ENCODE measurements at places on chromosomes 12 and 14.

GRCh38 chr14:63650256-63650952 is 8.7 kb upstream of the WDR89 start:
- no peak for DNase-seq

- no peak for DNase-seq
Observed at GRCh38 chr12:38983117-38983571, 77.8 kb upstream of the CPNE8 start.

GRCh38 chr12:57099047-57099714 is 10.3 kb downstream of the NAB2 start:
- no peak for DNase-seq

DNA sequence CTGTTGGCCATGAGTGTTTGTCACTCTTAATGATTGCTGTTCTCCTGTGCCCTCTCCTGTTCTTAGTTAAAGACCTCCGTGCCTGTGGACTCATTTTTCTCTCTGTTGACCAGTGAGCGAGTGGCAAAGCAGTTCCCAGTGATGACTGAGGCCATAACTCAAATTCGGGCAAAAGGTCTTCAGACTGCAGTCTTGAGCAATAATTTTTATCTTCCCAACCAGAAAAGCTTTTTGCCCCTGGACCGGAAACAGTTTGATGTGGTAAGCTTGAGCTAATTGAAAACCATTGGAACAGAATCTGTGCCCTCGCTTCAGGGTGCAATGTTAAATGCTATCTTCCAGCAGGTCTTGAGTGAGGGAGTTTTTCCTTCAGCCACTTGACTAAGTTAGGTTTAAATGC is 19.8 kb downstream of the ACAD10 start:
- no peak for DNase-seq

GRCh38 chr12:80709811-80710726 is 2.6 kb downstream of the MYF6 start:
- no peak for DNase-seq

DNA sequence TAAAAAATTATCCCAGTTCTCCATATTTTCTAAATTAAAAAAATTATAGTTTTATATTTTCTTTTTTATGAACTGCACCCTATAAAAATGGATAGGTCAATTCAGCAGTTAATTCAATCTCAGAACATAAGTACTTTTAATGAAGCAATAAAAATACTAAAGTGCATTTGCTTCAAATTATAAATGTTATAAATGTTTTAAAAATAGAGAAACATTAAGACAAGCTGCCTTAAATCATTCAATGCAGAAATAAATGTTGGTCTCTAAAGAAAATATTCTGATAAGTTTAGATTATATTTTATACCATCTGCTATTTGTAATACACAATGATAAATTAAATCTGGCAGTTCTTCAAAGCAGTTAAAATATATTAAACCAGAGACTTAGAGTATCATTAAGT is 65.6 kb downstream of the ZC3H14 start:
- no peak for DNase-seq

GRCh38 chr12:46359667-46360280 is 12.8 kb downstream of the SLC38A2 start:
- no peak for DNase-seq

DNA sequence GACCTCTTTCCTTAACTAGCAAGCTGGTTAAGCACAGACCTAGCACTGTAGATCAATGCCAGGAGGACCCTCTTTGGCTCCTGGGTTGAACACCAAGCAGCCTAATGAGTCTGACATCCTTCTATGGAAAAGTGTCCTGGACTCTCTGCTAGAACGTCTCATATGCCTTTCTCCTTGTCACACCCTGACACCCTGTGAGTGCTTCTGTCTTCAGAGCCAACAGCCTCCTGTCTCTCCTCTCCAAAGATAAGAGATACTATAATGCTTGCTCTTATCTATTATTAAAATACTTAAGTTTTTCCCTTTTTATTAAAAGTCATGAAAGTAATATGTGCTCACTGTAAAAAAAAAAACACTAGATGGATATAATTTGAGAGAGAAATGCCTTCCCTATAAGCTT is 222.7 kb downstream of the FOXN3 start:
- DNase-seq, result no peak

DNA sequence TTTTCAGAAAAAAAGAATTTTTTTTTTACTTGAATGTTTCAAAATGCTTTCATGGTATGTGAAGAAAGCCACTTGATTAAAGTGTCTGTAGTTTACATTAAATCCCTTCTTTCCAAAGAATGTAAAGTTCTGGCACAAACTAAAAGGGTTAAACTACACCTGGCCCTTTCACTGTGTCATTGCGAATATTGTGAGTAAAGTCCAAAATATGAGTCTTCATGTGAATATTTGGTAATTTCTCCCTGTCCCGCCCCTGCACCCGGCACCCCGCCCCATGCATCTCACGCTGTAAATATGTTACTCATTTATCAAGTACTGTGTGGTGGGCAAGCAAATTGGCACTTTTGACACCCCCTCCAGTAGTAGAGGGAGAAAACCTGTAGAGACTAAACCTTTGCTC is 274.7 kb downstream of the TTC6 start:
- no peak for DNase-seq

DNA sequence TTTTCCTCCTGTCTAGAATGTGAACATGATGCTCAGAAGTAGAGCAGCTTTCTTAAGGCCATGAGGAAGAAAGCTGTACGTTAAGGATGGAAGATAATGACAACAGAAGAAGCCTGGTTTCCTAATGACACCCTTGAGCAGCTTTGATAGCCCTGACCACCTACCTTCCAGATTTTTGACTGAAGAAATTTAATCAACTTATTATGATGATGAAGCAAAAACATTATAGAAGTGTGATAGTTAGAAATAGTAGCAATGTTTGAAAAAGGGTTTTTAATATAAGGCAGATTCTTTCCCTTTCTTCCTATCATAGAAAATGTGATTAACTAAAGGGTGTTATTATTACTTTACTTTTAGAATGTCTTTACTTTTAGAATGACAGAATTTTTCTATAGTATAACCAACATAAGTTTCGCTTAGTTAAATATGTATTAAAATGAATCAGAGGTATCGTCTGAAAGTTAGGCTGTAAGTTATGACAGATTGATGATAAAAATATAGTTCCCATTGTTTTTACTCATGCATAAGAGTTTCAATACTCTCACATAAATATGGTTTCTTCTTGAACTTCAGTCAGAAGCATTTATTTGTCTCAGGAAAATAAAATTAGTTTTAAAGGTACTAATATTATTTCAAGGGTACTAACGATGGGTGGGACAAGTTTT is 50.1 kb upstream of the PPFIA2 start:
- no peak for DNase-seq

DNA sequence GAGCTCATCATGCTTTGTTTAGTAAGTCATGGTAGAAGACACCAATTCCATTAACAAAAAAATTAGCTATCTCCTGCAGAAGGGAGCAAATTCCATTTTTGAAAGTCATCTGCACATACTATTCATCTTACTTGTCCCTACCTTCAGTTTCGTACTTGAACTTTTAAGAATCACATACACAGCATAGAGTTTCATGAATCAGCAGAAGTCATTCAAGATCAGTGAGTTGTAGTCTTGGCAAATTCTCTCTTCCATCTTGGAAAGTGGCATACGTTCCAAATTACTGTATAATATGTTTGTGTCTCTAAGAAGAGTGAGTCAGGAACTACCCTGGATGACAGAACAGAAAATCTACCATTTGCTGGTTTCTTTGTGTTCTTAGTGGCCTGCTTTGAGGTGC is 14.1 kb downstream of the VRK1 start:
- no peak for DNase-seq

GRCh38 chr12:76024102-76024781 is 7.3 kb downstream of the PHLDA1 start:
- DNase-seq, result no peak

GRCh38 chr14:101191101-101191720 is 287.7 kb upstream of the RTL1 start:
- DNase-seq, result no peak

GRCh38 chr14:73176685-73177084 is 40.4 kb downstream of the PSEN1 start:
- no peak for DNase-seq

- DNase-seq, result no peak
Observed at GRCh38 chr12:53510181-53510812, 3.0 kb upstream of the NPFF start.

DNA sequence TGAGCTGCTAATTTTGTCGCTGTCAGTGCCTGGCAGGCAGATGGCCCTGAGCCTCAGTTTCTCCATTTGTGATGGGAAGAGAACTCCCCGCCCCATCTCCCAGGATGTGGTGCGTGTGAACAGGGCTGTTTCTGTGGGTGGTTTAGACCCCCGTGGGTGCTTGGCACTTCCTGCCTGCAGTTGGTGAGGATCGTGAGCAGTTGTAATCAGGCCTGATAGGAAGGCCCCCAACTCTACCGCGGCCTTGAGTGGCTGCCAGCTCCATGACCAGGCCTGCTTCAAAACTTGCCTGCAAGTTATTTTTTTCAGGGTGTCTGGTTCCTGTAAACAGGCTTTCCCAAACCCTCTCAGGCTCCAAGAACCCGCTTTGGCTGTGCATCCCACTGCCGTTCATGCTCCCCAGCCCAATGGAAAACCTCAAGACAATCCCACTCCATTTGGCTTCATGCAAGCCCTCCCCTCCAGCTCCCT is 138.4 kb downstream of the ZFP36L1 start:
- DNase-seq, result no peak

GRCh38 chr14:74085047-74085637 is 386 bp downstream of the LIN52 start:
- DNase-seq, result no peak

DNA sequence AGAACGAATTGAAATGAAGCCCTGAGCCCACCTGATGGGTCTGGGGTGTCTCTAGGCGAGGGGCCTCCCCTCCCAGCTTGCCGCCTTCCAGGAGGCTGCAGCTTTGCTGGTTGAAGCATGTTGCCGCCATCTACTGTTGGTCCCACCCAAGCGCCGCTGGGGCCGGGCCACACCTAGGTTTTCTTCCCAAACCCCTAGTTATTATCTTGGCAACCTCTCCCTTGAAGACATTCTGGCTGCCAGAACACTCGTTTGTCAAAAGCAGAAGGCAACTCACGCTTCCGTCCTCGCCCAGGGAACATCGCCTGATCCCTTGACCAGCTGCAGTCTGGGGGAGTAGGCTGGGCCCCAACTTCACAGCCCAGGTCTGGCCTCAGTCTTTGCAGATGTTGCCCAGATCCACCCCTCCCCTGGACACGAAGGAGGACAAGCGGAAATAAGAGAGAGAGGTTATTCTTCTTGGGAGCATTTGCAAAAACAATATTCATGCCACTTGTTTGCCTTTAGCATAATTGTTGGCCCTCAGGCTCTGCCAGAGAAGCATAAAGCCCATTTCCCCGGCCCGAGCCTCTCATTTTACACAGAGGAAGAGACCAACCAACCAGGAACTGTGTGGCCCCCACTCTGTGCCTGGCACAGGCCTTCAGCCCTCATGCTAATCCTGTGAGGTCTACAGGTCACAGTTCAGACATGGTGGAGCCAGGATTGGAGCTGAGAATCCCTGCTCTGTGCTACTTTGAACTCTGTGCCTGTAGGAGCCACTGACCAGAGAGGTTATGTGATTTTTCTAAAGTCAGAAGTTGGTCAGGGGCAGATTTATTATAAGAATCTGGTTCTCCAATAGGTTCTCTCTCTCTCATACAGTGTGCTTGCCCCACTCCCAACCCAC is 6.8 kb downstream of the EMP1 start:
- no peak for DNase-seq

- DNase-seq, result no peak
Observed at GRCh38 chr12:51620448-51620847, 29.4 kb downstream of the SCN8A start.

DNA sequence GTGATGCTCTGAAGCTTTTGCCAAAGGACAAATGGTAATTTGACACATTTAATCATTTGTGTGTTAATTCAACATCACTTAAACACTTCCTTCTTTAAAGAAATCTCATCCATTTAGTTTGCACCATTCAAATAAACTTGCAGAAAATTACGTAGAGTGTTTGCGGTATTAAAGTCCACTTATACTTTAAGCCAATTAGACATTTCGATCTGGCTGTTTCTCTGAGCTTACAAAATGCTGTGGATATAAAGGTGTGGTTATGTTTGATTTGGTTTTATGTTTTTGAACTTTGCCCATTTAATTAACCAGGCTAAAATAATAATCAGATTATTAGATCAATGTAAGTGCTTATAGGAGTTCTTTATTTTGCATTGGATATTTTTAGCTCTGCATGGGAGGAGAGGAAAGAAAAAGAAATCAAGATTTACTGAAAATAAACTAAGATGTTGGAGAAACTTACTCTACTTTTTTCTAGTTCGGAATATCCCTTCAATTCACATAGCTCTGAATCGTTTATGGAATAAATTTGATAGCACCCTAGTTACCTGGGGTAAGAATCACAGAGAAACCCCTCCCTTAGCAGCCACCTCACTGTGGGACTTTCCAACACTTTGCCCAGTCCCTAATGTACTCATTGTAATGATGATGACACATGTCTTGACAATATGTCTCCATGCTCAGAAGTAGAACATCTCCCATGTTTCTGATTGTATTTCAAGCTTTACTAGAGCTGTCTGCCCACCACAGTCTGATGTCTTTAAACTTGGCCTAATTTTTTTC is 268.0 kb downstream of the BTG1 start:
- DNase-seq, result no peak

GRCh38 chr12:53465679-53466078 is 13.8 kb downstream of the PCBP2 start:
- no peak for DNase-seq

DNA sequence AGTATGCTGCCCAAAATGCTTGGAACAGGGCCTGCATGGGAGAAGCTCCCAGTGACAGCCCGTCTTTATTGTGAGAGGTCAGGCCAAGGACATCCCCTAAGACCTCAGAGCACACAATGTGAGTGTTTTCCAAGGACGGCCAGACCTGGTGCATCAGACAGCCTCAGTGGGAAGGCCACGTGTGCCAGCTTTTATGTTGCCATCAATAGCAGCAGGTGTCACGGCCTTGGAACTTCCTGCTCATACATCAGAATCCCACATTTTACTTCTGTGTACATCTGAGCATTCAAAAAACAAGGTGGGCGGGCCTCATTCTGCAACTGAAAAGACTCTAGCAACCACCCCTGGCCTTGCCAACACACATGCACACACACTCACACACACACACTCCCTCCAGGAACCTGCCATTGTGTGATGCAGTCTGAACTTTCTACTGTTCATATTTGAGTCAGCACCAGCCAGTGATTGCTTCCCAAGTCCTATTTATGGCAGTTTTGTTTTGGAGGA is 753.1 kb upstream of the TBX3 start:
- DNase-seq, result no peak

GRCh38 chr12:110996415-110996814 is 76.0 kb upstream of the MYL2 start:
- no peak for DNase-seq

GRCh38 chr14:105034315-105035039 is 13.6 kb upstream of the CDCA4 start:
- no peak for DNase-seq

DNA sequence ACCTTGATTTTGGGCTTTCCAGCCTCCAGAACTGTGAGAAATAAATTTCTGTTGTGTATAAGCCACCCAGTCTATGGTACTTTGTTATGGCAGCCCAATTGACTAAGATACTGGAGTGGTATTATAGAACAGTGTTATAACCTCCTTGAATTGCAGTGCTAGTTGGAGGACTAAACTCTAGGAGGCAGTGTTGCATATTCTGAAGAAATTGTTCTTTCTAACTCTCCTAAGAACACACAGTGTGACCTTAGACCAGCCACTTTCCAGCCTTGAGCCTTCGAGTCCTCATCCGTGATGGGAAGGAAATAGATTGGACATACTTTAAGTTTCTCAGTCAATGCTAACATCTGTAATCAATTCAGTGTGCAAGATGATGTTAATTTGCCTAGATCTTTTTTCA is 22.4 kb upstream of the LRRC10 start:
- no peak for DNase-seq

Measured in anterior cingulate cortex (tissue), 58 donors.